Ovary (tissue), 10 donors: ENCODE measurements at places on chromosomes 3 and 15. TPM values are rescaled to one million over a fixed set of nuclear protein-coding genes. Genes with fewer than 3 reads are reported as not detected.

Gene LRRC34
- 7.1 TPM for total RNA-seq

Gene SYNM
- 8.3 TPM for total RNA-seq

Gene TMEM266
- total RNA-seq = not detected

Gene KCNMB2
- 11.6 TPM for total RNA-seq

Gene SPTBN5
- total RNA-seq = 0.78 TPM

Gene GOLGA8T
- total RNA-seq = 0.87 TPM

Gene SAMD7
- total RNA-seq = not detected
